ENCODE measurements at places on chromosomes 1 and 21. TPM values are rescaled to one million over a fixed set of nuclear protein-coding genes. Genes with fewer than 3 reads are reported as not detected.

RAB7B gene
- polyA plus RNA-seq: not detected

DEDD gene
- polyA plus RNA-seq: 39.1 TPM

FABP3 gene
- not detected for polyA plus RNA-seq

TLR5 gene
- 1.1 TPM for polyA plus RNA-seq

TRAF3IP3 gene
- 240 TPM for polyA plus RNA-seq

S100A5 gene
- polyA plus RNA-seq: 1.4 TPM

C1orf105 gene
- not detected for polyA plus RNA-seq

SLAMF6 gene
- 109 TPM for polyA plus RNA-seq

PGLYRP3 gene
- not detected for polyA plus RNA-seq

NIBAN1 gene
- 8.7 TPM for polyA plus RNA-seq

USH2A gene
- polyA plus RNA-seq: not detected

CSF1 gene
- 0.18 TPM for polyA plus RNA-seq

DMBX1 gene
- polyA plus RNA-seq: not detected

DLGAP3 gene
- polyA plus RNA-seq: 0.33 TPM

NBL1 gene
- polyA plus RNA-seq: 0.18 TPM

RPAP2 gene
- 23.0 TPM for polyA plus RNA-seq

KRTAP19-3 gene
- polyA plus RNA-seq: not detected

STYXL2 gene
- polyA plus RNA-seq: not detected

ANKRD65 gene
- polyA plus RNA-seq: not detected

LSM10 gene
- polyA plus RNA-seq: 345 TPM

TMPRSS3 gene
- not detected for polyA plus RNA-seq

LRRC38 gene
- polyA plus RNA-seq: not detected

SLC6A9 gene
- polyA plus RNA-seq: 0.19 TPM

GREM2 gene
- polyA plus RNA-seq: not detected

All from IgD-negative memory B cell (primary cell).